Naive thymus-derived CD4-positive, alpha-beta T cell (primary cell): ENCODE measurements at places on chromosomes 13 and 19.

- DNase-seq, result no peak
Measured at GRCh38 chr13:101529422-101529821, 76.9 kb downstream of the ITGBL1 start.

GRCh38 chr13:94607939-94608338, 6.3 kb downstream of the GPR180 start:
- no peak for DNase-seq

DNA sequence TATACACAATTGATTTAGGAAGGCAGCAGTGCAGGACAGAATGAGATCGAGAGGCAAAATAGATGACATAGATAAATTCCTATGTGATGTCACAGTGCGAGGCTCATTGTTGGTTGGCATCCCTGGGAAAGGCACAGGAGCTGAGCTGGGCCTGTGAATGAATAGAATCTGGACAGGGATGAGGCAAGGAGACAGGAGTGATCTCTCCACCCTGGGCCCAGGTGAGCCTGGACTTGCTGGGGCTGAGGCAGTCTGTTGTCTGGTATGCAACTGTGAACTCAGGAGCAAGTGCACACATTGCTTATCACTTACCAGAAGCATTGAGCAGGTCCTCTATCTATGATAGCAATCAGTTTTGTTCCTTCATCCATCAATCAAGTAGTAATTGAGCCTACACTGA, 48.2 kb upstream of the ESD start:
- DNase-seq, result no peak

DNA sequence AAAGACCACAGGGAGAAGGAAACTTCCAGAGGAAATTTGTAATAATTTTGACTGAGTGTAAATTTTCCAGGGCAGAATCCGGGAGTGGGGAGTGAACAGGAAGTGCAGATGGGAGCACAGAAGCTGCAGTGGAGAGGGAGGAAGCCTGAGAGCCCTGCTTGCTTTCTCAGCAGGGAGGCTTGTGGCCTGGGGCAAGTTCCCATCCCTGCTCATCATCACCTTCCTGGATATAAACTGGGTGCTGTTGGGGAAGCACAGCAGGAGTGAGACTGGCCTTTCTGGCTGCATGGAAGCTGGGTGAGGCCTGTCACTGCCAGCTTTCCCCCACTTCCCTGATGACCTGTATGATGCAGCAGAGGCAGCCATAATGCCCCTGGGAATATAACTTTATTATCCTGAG, 532.9 kb downstream of the SLITRK6 start:
- DNase-seq, result no peak

DNA sequence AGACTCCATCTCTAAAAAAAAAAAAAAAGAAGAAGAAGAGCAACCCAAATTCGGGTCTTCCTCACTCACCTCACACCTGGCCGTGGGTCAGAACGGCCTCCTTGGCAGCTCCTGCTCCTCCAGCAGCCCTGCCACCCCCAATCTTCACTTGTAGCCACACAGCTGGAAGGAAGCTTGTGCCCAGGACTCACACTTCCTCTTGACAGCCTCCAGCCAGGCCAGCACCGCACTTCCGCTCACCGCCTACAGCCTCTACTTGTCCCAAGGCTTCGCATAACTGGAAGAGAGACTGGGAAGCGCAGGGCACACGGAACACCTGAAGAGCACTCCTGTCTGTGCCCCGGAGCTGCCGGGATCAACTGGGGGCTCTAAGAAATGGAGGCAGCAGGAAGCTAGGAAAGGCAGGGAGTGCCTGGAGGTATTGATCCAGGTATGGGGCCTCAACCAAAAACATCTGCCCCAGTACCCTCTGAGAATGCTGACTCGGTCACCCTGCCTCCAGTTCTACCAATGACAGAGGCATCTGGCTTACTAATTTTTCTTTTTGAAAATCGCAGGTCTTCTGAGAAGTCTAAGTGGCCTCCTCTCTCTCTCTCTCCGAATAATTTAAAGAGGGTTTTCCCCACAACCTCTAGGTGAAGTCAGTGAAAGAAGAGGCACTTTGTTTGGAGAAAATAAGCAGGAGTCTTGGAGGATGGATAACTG, 31.1 kb upstream of the ATP12A start:
- no peak for DNase-seq

DNA sequence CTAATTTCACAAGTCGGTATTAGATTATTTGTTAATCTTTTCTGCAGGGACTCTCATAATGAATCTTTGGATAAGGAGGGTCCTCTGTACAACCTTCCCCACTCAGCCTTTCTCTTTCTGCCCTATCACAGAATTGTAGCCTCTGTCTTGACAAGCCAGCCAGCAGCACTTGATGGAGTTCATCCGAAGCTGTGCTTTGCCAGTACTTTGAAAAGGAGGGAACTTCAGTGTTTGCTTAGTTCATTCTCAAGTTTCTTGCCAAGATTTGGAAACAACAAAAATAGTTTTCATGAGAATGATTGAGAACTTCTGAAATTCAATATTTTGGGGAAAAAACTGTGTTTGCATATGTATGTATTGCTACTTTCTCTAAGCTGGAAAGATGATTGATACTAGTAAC, 69.3 kb upstream of the HMGB1 start:
- DNase-seq, result no peak

- no peak for DNase-seq
Measured at GRCh38 chr19:3469638-3470499, 10.5 kb downstream of the SMIM24 start.

DNA sequence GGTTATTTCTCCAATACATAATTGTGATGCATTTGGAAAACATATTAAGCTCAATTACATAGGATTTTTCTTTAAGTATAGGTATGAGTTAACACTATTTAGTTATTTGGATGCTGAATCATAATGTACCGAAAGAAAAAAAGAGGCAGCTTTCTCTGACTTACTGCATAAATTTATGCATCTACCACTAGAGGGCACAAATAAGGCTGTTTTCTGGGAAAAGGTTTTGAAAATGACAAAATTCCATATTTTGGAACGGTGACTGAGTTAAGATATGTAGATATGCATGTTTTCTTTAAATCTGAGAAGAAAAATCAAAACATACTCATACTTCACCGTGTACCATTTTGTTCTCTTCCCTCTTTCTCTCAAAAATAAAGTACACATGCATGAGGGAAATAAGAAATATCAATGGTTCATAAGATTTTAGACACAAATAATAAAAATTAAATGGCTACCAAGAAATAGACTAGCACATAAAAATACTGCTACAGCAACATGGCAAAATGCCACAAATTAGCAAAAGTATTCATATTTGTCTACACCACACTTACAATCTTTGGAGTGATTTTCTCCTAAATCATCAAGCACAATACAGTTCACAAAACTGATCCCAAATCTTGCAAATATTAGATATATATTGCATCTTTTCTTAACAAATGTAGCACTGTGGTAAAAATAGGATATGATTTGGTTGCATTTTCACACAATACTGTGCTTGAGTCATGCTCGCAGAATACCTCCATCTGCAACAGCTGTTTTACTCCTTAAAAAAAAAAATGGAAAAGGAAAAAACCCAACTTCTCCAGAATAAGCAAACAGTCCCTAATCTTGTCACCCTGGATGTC, 260.0 kb downstream of the FGF14 start:
- no peak for DNase-seq

DNA sequence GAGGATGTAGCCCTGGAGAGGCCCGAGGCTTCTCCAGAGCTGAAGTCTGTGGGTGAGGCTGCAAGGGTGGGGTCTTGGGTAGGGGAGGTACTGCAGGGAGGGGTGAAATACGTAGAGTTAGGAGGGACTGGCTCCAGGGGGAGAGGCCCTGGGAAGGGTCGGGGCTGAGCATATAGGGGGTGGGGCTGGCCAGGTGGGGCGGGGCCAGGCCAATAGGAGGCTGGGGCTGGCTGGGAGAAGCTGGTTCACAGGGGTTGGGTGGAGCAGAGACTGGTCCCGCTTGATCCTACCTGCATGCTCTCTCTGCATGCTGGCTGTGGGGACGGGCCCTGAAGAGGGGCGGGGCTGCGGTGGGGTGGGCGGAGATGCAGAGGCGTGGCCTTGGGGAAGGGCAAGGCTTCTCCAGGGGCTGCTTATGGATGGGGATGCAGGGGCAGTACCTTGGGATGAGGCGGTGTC, 51.9 kb downstream of the CELF5 start:
- peak; percentile 28 for DNase-seq

DNA sequence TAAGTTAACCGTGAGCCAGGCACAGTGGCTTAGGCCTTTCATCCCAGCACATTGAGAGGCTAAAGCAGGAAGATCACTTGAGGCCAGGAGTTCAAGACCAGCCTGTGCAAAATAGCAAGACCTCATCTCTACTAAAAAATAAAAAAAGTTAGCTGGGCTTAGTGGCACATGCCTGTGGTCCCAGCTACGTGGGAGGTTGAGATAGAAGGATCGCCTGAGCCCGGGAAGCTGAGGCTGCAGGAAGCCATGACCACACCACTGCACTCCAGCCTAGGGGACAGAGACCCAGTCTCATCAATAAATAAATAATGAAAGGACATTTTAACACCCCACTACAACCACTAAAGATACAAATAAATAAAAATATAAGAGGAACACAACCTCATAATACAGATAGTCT, 21.6 kb downstream of the LSM14A start:
- DNase-seq, result no peak

DNA sequence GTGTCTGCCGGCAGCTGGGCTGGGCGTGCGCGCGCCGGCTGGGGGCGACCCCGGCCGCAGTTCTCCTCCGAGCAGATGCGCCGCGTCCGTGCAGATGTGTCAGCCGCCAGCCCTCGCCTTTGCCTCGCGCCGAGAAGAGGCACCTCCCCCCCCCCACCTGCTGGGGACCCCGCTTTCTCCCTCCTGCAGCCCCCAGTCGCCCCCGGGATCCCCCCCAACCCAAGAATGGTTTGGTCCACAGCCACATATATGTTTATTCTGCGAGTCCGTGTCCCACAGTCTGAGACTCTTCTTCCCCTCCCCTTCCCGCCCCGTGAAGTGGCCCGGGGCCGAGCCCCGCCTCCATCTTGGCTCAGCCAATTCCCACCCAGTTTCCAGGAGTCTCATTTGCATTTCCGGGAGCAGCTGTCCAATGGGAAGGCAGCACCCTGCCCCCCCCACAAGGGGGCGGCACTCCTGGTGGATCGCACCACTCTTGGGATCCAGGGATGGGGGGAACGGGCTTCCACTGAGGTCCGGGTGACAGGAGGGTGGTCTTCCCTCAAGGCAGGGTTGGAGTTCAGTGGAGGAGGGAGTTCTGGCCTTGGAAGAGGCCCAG, 8.6 kb downstream of the ISOC2 start:
- no peak for DNase-seq

DNA sequence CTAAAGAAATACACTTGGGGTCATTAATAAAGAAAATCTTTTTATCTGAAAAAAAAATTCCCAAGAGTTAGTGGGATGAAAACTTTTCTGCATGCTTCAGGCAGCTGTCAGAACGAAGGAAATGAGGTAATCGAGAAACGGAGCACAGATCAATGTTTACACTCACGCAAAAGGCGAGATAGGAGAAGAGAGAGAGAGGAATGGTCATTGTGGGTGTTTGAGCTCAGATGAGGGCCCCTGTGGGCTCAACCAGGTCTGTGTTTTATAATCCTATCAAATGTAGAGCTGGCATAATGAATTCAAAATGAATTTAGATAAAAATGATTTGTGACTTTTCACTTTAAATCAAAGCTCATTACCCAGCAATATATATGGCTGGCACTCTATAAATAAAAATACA, 6.3 kb upstream of the RXFP2 start:
- no peak for DNase-seq

DNA sequence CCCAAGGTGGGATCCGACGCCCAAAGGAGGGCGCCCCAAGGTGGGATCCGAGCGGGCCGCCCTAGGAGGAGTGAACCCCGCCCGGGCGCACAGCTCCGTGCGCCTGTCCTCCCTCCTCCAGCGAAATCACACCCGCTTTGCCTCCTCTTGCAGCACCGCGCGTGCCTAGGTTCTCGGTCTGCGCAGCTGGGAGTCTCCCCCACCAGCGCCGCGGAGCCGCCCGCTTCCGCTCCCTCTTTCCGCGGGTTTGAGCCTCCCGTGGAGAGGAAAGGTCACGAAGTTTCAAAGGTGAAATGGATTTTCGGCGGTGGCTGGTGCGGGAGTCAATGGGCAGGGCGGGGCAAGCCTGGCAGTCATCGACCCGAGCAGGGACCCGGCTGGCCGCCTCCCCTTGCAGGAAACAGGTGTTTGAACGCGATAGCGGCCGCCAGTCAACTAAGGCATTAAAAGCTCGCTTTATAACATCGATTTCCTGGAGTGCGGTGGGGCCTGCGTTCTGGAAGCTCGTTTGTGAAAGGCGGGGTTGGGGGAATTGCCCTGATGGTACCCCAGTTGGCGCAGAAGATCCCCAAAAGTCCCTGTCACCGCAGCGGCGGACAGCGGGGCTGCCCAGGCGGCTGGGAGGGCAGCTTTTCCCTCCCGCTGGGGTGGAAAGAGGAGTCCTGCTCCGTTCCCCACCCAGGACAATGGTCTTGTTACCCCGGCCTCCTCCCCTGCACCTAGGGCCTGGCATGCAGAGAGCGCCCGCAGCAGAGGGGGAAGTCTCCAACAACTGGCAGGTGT, 9.0 kb upstream of the SOX1 start:
- DNase-seq, result no peak

DNA sequence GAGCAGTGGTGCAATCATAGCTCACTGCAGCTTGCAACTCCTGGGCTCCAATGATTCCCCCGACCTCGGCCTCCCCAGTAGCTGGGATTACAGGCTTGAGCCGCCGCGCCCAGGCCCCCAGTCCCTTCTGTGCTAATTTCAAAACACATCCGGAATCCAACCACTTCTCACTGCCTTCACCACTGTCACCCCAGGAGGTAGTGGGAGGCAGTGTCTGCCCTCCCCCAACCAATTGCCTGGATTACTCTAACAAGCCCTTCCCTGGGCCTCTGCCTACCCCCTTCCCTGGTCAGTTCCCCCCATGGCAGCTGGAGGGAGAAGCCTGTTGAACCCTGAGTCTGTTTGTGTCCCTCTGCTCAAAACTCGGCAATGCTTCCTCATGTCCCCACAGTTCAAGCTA, 2.3 kb downstream of the PRAM1 start:
- no peak for DNase-seq

DNA sequence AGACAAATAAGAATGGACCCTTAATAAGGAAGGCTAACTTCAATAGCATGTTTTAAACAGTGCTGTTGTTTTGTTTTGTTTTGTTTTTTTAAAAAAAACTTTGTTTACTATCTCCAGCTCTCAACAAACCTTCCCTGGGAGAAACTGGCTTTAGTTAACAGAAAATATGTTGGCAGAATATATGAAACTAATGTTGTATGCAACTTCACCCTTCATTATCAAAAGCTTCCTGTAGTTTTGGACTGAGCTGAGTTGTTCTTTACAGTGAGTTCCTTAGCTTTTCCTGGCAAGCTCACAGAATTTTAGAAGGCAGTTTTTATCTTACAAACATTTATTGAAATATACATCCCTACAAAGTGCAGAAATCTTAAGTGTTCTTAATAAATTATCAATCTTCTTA, 2480.7 kb upstream of the PCDH20 start:
- DNase-seq, result no peak

DNA sequence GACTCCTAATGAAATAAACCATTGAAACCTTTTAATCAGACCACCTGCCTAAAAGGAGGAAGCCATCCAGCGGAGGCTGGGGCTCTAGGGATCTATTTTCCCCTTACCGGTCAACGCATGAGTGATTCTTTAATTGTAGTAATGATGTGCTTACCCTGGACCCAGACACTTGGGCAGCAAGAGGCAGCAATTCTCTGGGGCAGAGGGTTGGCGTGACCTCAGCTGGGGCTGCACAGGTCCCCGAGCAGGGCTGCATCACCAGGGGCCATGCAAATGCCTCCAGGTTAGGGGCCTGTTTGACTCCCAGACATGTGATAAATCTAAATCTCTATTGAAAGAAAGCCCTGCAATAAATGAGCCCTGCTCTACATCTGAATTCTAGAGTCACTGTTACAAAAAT, 194.2 kb upstream of the TSHZ3 start:
- no peak for DNase-seq
